ENCODE measurements at places on chromosomes 1 and 21.

DNA sequence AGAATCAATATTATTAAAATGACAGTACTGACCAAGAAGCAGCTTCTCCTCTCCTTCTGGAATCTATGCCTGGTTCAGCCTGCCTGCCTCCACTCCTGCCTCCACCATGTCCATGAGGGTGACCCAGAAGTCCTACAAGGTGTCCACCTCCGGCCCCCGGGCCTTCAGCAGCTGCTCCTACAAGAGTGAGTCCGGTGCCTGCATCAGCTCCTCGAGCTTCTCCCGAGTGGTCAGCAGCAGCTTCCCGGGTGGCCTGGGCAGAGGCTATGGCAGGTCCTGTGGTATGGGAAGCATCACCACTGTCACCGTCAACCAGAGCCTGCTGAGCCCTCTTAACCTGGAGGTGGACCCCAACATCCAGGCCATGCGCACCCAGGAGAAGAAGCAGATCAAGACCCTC lies 822.4 kb upstream of the NEGR1 start:
- DNase-seq = no peak

- DNase-seq = no peak
Measured at GRCh38 chr21:38039841-38040240, 123.6 kb upstream of the KCNJ6 start.

DNA sequence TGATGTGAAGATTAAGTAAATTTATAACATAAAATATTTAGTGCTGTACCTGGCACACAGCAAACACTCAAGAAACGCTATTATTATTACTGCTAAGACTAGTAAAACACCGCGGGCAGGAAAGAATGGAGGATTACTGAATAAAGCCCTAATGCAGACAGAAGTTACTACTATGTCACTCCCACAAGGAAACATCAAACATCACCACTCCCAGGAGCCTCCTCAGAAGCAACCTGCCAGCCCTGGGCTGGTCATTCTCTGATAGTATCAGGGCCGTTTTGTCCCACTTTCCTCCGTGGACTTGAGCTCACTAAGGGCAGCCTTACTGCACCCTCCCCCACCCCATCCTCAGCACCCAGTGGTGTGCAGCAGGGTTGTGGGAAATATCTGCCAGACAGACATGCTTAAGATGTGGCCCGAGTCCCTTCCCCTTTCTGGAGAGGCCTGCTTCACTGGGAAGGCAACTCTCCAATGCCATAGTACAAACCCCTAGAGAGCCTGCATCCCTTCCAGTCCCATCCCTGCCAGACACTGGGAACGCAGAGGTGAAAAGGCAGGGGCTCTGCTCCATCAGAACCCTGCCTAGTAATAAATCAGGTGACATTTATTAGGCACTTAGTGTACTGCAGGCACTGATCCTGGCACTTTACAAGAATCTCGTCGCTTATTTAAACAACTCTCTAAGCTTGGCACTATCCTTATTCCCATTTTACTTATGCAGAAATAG lies 41.7 kb upstream of the ECE1 start:
- no peak for DNase-seq

DNA sequence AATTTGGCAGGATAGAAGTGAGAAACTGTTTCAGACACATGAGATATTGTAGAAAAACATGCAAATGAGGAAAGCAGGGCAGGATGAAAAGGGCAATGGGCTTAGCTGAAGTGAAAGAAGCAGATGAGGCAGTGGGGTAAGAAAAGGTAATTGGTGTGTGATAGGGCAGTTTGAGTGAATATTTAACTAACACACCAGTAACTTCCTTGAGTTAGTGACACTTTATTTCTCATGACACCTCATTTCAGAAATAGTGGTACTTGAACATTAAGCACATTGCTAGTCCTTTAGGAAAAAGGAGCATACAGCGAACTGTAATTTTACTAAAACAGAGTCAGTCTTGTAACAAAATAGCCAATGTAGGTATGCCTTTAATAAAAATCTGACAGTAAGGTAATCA lies 415.0 kb downstream of the DPYD start:
- no peak for DNase-seq

DNA sequence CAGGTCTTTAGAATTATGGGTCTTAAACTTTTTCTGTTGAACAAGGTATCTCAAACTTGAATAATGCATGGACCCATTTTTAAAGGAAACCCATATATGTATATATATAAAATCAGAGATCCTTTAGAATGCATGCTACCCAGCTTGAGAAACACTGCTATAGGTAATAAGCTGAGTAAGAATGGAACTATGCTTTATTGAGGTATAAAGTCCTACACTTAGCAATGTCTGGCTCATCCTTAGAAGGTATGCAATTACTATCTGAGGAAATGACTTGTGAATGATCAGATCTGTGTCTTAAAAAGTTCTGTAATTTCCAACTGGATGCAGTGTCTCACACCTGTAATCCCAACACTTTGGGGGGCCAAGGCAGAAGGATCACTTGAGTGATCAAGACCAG lies 11.2 kb downstream of the TRAF3IP3 start:
- no peak for DNase-seq

GRCh38 chr1:24905979-24906720 lies 23.9 kb downstream of the RUNX3 start:
- DNase-seq = no peak

DNA sequence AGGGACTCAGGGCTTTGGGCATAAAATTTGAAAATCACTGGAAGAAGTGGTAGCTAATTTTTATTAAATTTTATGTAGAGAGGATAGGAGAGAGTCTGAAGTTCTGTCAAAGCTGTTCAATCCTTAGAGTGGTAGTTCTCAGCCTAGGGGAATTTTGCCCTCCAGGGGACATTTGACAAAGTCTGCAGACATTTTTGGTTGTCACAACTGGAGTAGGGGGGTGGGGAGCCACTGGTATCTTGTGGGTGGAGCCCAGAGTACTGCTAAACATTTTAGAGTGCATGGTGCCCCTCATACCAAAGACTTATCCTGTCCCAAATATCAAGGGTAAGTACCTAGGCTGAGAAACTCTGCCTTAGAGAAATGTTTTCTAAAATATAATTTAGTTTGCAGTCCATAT lies 30.2 kb downstream of the RASAL2 start:
- no peak for DNase-seq

GRCh38 chr1:44643721-44644334 lies 30.5 kb downstream of the TMEM53 start:
- DNase-seq = no peak

DNA sequence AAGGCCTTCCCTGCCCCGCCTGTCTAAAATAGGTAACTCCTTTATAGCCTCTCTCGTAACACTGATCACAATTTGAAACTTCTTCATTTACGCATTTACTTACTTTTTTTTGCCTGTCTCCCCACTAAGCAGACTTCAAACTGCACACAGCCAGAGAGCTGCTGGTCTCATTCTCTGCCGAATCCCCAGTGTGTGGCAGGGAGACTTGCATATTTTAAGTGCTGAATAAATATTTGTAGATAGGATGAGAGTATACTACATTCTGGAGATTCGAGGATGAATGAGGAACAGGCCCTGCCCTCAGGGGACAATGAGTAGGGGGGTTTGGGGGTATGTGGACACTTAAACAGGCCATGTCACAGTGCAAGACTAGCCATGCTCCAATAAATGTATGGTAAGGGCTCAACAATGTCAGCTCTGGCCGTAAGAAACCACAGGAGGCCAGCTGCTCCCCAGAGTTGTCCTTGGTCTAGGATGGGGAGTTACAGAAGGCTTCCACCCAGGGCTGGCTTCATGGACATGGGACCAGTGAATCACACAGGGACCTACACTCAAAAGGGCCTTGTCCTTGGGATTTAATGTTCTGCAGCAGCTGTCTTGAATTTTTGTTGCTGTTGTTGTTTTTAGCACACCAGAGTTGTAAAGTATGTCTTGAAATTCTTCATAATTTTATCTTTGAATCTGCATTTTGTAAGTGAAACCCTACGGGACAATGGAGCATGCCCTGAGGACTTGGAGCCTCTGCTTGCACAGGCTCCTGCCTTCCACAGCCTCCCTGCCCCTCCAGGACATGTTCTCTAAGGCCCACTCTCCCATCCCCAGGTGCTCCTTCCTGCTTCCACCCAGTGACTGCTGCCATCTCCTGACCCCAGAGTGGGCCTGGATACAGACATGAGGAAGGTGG lies 8.5 kb downstream of the DIO1 start:
- DNase-seq = no peak

- DNase-seq = no peak
Measured at GRCh38 chr1:56153276-56153675, 426.1 kb downstream of the PLPP3 start.

GRCh38 chr1:100306735-100307313 lies 40.8 kb downstream of the RTCA start:
- DNase-seq = no peak

GRCh38 chr21:28949318-28949717 lies 43.4 kb downstream of the LTN1 start:
- DNase-seq = no peak

DNA sequence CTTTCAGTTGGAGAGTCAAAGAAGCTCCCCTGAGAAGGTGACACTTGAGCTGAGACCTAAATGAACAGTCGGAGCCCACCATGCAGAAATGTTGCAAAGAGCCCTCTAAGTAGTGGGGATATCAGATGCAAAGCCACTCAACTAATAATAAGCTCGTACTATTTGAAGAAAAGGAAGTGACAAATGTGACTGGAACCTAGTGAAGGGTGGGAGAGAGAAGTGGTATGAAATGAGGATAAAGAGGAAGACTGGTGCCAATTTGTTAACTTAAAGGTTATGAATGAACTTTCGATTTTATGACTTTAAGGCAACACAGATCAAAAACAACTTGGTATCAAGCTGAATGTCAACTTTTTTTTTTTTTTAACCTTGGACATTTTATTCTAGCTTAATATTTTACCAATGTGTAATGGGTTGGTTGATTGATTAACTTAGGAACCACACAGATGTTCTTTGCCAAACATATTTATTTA lies 14.7 kb downstream of the LYPLAL1 start:
- DNase-seq = peak; percentile 56

DNA sequence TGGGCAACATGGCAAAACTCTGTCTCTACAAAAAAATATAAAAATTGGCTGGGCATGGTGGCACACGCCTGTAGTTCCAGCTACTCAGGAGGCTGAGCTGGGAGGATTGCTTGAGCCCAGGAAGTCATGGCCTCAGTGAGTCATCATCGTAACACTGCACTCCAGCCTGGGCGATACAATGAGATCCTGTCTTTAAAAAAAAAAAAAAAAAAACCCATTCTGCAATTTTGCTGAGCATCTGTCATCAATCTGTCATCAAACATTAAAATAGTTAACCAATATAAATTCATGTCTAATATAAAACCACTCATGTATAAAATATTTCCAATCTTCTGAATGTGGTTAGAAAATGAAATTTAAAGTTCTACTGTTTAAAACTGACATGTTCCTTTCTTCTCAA lies 56.9 kb downstream of the LPAR3 start:
- no peak for DNase-seq

DNA sequence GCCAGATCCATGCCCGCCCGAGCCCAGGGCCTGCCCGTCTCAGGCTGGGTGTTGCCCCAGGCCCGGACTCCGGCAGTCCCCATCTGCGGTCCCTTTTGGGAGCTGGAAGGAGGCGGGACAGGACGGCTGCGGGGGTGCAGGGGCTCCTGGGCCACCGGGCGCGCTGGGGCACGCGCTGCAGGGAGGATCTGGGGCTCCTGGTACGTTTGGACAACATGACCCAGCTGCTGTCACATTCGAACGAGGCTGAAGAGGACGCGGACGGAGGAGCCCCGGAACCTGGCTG lies 6.6 kb upstream of the CALML6 start:
- DNase-seq = no peak

- no peak for DNase-seq
Measured at GRCh38 chr1:212816567-212817278, 25.0 kb downstream of the TATDN3 start.

DNA sequence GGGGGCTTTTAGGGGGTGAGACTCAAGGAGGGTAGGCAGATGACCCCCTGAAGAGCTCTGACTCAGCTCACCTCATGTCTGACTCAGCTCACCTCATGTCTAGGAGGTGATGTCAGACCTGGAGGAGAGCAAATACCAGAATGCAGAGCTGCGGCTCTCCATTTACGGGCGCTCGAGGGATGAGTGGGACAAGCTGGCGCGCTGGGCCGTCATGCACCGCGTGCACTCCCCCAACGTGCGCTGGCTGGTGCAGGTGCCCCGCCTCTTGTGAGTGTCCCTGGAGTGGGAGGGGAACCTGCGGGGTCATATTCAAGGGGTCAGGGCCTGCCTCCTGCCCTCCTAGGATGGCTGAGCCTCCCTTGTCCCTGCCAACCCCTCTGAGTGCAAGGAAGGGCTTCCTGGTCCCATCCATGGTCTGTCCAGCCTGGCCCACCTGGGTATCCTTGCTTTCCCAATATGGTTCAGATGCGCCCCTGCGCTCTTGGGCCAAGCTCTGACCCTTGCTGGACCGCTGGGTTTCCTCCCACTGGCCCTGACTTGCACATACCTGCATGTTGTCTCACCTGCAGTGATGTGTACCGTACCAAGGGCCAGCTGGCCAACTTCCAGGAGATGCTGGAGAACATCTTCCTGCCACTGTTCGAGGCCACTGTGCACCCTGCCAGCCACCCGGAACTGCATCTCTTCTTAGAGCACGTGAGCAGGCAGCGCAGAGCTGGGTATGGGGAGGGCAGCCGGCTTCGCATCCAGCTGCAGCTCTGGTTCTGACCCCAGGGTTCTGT lies 9.1 kb downstream of the AMPD2 start:
- peak; percentile 14 for DNase-seq

GRCh38 chr1:26530895-26531598 lies 1.5 kb downstream of the RPS6KA1 start:
- DNase-seq = peak; percentile 42

DNA sequence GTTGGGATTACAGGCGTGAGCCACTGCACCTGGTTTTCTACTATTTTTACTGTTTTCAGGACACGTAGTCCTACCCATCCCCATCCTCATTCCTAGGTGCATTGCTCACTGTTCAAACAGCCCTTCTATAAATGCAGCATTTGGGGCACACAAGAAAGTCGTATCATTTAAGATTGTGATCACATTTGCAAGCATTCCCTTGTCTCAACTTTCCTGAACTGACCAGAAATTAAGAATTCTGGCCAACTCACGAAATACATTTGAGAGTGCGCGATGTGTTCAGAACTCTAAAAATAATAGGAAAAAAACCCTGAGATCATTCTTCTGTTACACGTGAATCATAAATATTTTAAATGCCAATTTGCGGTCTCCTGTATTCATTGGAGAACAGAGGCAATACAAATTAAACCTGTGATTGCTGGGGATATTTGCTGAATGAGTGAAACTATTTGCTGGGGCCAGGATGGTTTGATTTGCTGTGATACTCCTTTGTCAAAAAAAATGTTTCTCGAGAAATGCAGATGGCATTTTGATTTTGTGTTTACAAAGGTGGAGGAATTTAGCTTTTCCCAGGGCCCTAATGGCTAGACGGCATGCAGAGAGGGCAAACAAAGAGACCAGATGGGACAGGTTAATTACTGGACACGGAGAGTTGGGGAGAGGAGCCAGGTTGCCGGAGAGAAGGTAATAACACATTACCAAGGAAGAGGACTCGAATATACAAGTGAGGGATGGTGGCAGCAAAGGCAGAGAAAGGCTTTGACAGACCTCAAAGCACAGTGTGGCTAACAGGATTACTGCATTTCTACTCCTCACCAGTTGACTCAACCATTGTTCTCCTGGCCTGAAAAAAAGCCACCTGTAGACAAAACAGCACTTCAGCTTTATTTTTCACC lies 38.4 kb downstream of the STPG1 start:
- no peak for DNase-seq

All from B cell (primary cell).